ENCODE measurements at places on chromosomes 3 and 15. TPM values are rescaled to one million over a fixed set of nuclear protein-coding genes. Genes with fewer than 3 reads are reported as not detected.

GRCh38 chr3:30500666-30501399 is 105.6 kb upstream of the TGFBR2 start:
- no peaks in the 10 kb centered on the region for H3K27me3 ChIP-seq
- no peak overlapping the region for H3K27ac ChIP-seq
- DNase-seq: no peak
- H3K4me3 ChIP-seq: no peak overlapping the region

GRCh38 chr3:127100459-127101410 is 92.2 kb upstream of the PRR23E start:
- DNase-seq: no peak
- no peaks in the 10 kb centered on the region for H3K27me3 ChIP-seq
- no peak overlapping the region for H3K27ac ChIP-seq
- no peak overlapping the region for H3K4me3 ChIP-seq

GRCh38 chr3:88311826-88312225 is 162.1 kb downstream of the C3orf38 start:
- no peak for DNase-seq
- H3K4me3 ChIP-seq: no peak overlapping the region
- H3K27ac ChIP-seq: no peak overlapping the region
- no peaks in the 10 kb centered on the region for H3K27me3 ChIP-seq
- H3K36me3 ChIP-seq: no peaks in the 10 kb centered on the region
- H3K4me1 ChIP-seq: no peaks in the 10 kb centered on the region

Gene DOCK3
- total RNA-seq: 4.2 TPM

Gene ARL14
- total RNA-seq: 0.42 TPM
